Colonic mucosa (tissue), 4 donors: ENCODE measurements at places on chromosomes 4 and X.

- DNase-seq = no peak
Observed at GRCh38 chrX:154739952-154740465, 10.9 kb downstream of the GAB3 start.

DNA sequence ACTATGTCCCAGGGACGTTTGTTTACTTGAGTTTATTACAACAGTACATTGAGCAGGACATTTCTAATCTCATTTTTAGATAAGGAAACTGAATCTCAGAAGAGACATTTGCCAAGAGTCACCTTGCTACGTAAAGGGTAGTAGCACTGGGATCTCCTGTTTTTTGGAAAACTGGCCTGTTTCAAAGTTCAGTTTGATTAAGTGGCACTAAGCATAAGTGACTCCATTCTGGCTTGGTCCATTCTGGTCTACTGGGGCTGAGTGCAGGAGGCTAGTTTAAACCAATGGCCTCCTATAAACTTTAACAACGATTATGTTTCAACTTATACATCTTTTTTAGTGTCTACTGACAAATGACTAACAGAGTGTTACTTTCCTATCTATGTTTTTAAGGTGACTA, 382.5 kb downstream of the ANKRD50 start:
- no peak for DNase-seq

DNA sequence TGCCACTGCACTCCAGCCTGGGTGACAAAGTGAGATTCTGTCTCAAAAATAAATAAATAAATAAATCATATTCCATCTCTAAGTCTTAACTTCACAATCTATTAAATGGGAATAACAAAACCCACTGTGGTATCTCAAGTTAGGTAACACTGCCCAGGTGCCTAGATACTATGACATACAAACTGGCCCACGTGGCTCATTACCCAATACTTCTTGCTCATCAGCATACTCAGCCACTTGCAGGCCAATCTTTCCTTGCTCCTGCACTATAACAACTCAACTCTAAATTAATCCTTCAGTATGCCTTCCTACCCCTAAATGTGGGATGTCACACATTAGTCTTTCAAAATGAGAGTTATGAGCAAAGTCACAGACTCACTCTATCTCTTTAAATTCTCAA, 230.1 kb downstream of the OPHN1 start:
- no peak for DNase-seq

DNA sequence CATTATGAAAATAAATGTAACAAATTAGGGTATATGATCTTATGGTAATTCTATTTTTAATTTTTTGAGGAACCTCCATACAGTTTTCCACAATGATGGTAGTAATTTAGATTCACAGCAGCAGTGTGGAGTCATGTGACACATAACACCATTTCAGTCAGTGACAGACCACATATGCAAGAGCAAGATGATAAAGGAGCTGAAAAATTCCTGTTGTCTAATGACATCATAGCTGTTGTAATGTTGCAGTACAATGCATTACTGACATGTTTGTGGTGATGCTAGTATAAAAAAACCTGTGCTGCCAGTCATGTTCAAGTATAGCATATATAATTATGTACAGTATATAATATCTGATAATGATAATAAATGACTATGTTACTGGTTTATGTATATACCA, 28.5 kb downstream of the EMCN start:
- DNase-seq = no peak

GRCh38 chr4:152885185-152885584, 50.9 kb upstream of the FHDC1 start:
- DNase-seq = no peak
